Endothelial cell of coronary artery (primary cell): ENCODE measurements at places on chromosomes 7 and 10. TPM values are rescaled to one million over a fixed set of nuclear protein-coding genes. Genes with fewer than 3 reads are reported as not detected.

Gene CYP26C1
- 0.47 and 0.63 TPM in 2 replicates for total RNA-seq

Gene GPR26
- not detected in 2 replicates for total RNA-seq

Gene NUDT5
- total RNA-seq, result 57.2 and 58.9 TPM in 2 replicates

Gene PRLHR
- not detected in 2 replicates for total RNA-seq

Gene PNLIPRP3
- total RNA-seq, result not detected in 2 replicates

Gene C10orf67
- not detected in 2 replicates for total RNA-seq

Gene FRMPD2
- total RNA-seq, result under 0.01 TPM in 1 of 2 replicates, not detected in the other

Gene KAZALD1
- 1.1 and 1.7 TPM in 2 replicates for total RNA-seq

Gene MOGAT3
- total RNA-seq, result not detected in 2 replicates

Gene MAD1L1
- total RNA-seq, result 68.5 and 72.6 TPM in 2 replicates

Gene SLC18A3
- under 0.01 TPM in 1 of 2 replicates, not detected in the other for total RNA-seq

Gene STEAP4
- not detected in 2 replicates for total RNA-seq

Gene RSPH10B
- total RNA-seq, result under 0.01 and 0.09 TPM in 2 replicates

Gene SLC29A4
- total RNA-seq, result 1.6 and 2.3 TPM in 2 replicates

Gene ARF5
- 131 and 142 TPM in 2 replicates for total RNA-seq

Gene UBE3C
- total RNA-seq, result 83.9 and 95.1 TPM in 2 replicates

Gene CXCL12
- 1.4 and 34.2 TPM in 2 replicates for total RNA-seq

Gene MOSPD3
- total RNA-seq, result 4.0 and 4.2 TPM in 2 replicates

Gene AGFG2
- 18.0 and 19.2 TPM in 2 replicates for total RNA-seq
